Stimulated activated CD4-positive, alpha-beta T cell treated with anti-CD3 and anti-CD28 coated beads, Interleukin-2, amount 100 ng/mL, for 24 hours (primary cell): ENCODE measurements at places on chromosomes 1 and 21.

DNA sequence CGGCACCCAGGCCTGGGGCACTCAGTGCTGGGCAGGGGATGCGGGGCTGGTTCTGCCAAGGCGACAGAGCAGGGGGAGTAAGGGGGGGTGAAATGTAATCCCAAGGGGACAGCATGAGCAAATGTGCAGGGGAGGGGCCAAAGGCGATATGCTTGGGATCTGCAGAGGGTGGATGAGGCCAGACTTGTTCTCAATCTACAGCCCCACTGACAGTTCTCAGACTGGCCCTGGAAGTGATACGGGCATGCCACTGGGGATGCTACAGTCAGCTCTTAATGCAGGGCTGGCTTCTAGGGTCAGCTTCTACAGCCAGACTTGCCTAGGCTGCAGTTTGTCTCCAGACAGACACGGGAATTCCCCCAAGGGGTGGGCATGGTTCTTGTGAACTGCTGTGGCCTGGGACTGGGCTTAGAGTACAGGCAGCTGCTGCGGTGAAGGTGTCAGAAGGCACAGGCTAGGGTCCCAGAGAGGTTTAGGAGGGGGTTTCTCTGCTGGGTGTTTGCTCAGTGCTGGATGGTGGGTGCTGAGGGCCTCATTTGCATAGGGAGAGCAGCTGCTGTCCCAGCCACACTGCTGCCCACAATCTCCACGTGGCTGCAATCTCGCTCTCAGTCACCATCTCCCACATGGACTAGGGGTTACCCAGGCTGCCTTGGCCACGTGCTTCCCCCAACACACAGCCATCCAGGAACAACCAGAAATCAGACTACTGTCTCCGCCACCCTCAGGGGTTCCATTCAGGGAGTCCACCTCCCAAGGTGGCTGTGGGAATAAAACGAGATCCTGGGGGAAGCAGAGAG is 190.1 kb downstream of the HIVEP3 start:
- peak; percentile 78 for DNase-seq

DNA sequence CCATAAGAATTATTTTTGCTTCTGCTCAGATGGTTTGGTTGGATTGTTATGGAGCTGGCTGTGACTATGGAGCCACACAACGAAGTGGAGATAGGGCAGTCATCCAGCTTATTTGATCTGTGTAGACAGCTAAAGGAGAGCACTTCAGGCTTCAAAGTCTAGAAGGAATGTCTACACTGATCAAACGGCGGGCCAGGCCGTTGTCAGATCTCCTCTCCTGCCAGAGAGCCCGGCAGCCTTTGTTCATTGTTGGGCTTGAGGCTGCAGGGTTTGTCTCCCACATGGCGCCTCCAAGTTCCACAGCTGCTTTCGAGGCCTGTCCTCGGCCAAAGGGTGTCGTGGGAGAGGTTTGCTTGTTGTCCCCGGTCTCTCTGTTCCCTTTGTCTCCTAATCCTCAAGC is 2.8 kb upstream of the STMN1 start:
- DNase-seq = no peak

GRCh38 chr1:167871331-167871730 is 42.6 kb downstream of the ADCY10 start:
- no peak for DNase-seq

DNA sequence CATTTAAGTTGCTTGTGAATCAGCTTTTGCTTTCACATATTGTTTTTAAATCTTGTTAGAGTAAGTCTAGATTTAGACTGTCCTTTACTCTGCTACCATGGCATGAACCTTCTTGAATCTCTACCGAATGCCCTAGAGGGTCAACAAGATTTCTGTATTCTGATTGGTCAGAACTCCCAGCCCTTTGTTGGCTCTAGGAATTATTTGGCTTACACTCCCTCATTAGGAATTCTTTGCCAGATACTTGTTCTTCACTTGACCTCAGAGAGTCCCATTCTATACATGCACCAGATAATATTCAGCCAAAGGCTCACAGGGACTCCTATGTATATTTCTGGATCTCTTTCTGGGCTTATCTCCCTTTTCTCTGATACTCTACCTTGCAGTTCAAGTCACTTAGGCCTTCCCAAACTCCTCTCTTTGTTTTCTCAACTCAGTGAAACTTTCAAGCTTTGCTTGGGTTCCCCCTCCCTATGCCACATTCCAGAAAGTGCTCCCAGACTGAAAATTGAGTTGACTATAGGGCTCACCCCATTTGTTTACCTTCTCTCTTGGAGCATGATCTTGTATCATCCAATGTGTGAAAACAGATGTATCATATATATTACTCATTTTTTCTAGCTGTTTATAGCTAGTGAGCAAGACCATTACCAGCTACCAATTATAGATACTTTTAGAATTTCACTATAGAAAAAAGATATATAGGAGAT is 405.0 kb downstream of the PLPP3 start:
- DNase-seq = no peak

GRCh38 chr21:38027901-38028498 is 111.7 kb upstream of the KCNJ6 start:
- DNase-seq = no peak

GRCh38 chr21:41973861-41974751 is 20.3 kb upstream of the C2CD2 start:
- no peak for DNase-seq

DNA sequence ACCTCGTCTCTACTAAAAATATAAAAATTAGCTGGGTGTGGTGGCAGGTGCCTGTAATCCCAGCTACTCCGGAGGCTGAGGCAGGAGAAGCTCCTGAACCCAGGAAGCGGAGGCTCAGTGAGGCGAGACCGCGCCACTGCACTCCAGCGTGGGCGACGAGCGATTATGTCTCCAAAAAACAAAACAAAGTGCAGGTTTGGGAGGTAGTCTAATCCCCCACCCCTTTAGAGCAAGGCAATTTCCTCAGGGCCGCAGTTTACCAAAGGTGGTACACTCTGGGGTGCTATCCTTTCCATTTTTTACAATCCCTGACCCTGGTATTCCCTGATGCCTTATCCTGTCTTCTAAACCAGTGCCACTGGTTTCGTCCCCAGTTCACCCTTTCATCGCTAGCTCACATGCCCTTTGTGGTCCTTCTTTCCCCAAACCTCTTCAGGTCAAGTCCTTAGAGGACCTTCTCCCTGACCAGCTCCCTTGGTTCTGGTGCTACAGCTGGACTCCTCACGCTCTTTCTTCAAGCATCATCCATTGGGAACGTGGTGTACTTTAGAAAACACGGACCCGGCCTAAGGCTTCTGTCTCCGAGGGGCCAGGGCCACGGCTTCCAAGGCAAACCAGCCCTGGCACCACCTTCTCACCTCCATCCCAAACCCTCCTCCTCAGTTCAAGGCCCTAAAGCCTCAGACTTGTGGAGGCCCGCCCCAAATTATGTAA is 873 bp downstream of the IFT25 start:
- DNase-seq = no peak

DNA sequence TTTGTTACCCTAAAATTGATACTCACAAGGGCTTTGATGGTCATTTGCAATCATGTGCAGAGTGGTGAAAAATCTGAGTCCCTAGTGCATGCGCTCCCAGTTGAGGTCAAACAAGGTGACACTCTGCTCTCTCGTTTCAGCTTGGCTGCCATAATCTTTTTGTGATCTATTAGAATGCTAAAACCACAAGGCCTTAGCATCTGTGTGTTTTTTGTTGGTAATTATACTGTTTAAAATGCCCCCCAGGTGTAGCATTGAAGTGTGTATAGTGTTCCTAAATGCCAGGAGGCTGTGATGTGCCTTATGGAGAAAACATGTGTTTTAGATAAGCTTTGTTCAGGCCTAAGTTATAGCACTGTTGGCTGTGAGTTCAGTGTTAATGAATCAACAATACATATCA is 89.3 kb downstream of the PLD5 start:
- DNase-seq = no peak

DNA sequence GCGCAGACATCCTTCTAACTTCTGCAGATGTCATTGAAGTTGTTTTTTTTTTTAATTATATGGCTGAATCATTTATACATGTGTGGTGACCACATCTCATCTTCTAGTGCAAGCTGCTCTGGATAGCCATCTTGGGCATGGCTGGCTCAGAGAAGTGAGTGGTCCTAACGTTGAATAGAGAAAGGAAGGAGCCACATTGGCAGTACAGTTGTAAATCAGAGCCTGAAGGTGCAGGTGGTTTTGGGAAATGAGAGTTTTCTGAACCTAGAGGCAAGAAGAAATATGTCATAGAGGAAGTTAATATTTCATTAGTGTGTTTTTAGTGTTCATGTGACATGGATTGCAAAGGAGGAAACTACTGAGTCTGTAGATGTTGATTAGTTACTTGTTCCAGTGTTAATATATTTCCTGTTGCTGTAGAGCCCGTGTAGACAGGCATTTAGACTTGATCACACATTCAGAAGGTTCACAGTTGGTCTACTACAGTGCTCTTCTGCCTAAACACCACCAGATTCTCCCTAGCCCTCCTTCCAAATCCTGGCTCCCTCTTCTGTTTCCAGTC is 163.7 kb downstream of the ROR1 start:
- DNase-seq = no peak

DNA sequence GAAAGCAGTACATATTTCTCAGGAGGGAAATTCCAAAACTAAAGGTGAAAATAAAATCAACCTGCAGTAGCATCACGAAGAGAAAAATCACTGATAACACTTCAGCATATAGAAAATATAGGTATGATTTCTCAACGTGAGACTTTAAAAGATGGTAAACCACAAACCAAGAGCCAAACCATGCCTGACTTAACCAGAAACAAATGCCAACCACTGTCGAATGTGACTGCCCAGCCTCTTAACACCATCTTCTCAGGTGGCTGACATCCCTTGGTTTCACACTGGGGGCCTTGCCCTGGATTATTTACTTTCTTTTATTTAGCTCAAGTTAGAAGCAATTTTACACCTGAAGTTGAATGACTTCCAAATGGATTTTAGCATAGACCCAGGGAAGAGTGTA is 10.1 kb downstream of the HMGCS2 start:
- DNase-seq = no peak

GRCh38 chr1:21818656-21819055 is 6.6 kb downstream of the LDLRAD2 start:
- DNase-seq = peak; percentile 36

DNA sequence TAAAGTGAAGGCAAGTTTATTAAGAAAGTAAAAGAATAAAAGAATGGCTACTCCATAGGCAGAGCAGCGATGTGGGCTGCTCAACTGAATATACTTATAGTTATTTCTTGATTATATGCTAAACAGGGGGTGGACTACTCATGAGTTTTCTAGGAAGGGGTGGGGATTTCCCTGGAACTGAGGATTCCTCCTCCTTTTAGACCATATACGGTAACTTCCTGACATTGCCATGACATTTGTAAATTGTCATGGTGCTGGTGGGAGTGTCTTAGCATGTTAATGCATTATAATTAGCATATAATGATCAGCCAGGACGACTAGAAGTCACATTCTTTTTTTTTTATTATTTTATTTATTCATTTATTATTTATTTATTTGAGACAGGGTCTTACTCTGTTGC is 46.4 kb upstream of the BARHL2 start:
- DNase-seq = no peak

- no peak for DNase-seq
Observed at GRCh38 chr21:35351434-35351833, 302.3 kb upstream of the RUNX1 start.

DNA sequence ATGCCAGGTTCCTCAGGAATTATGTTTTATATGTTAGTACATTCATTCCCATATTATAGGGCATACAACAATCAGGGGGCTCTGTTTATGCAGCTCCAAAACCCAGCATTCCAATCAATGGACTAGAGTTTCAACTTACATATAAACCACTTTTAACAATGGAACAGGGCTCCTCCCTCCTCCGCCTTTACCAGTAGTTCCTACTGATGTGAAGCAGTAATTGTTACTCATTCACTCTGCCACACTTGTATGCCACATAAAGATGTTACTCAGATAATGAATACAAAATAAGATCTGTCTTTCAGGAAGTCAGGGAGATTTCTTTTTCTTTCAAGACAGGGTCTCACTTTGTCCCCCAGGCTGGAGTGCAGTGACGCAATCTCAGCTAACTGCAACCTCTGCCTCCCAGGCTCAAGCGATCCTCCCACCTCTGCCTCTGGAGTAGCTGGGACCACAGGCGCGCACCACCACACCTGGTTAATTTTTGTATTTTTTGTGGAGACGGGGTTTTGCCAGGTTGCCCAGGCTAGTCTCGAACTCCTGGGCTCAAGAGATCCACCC is 17.1 kb downstream of the ZNF281 start:
- DNase-seq = no peak

- no peak for DNase-seq
Observed at GRCh38 chr1:55474168-55474786, 259.1 kb upstream of the USP24 start.

DNA sequence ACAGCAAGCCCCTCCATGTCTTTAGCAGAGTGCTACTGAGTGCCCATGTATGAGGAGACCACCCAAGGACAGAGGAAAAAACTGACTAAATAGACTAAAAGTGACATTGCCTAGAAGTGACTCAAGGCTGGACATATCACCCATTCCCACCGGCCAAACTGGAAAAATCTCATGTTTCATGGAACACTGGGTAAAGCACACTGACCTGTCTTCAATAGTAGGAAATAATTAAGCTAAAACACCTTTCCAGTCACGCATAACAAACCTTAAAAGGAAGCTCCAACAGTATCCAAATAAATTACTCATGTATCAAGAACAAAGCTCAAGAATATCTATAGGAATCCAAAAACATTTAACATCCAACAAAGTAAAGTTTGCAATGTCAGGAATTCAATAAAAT is 120.4 kb downstream of the SNX7 start:
- DNase-seq = no peak

DNA sequence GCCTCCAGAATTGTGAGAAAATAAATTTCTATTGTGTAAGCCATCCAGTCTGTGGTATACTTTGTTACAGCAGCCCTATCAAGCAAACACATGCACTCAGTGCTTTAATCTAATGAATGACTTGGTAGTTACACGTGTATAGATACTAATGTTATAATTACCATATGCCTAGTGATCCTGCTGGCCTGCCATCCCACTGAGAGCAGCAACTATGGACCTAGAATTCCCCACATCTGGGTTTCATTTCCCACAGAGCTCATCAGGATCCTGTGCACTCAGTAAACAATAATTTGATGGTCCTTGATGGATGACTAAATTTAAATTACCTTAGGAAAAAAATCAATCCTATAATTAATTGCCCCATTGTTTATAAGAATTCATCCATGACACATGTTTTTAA is 86.5 kb upstream of the RGS1 start:
- no peak for DNase-seq

GRCh38 chr1:181674617-181675016 is 191.3 kb downstream of the CACNA1E start:
- no peak for DNase-seq

GRCh38 chr1:234585330-234586055 is 24.5 kb downstream of the IRF2BP2 start:
- DNase-seq = no peak
